ENCODE measurements at places on chromosomes 7 and 10. TPM values are rescaled to one million over a fixed set of nuclear protein-coding genes. Genes with fewer than 3 reads are reported as not detected.

Gene CHAT
- total RNA-seq, result not detected

Gene OR9A2
- not detected for total RNA-seq

Gene LRRC18
- total RNA-seq, result 0.66 TPM

Gene MCM10
- total RNA-seq, result 0.83 TPM

Gene FZD1
- total RNA-seq, result 12.6 TPM

Gene ITIH2
- total RNA-seq, result not detected

Gene CCL24
- not detected for total RNA-seq

Gene TSPAN15
- total RNA-seq, result 1.8 TPM

Gene GSTO1
- total RNA-seq, result 151 TPM

Gene EVX1
- not detected for total RNA-seq

Gene AKR1D1
- not detected for total RNA-seq

Gene MALRD1
- total RNA-seq, result 1.7 TPM

Gene ABCF2
- 46.4 TPM for total RNA-seq

Gene RTKN2
- 0.51 TPM for total RNA-seq
